Spleen (tissue), 13 donors: ENCODE measurements at places on chromosomes 1 and 21. TPM values are rescaled to one million over a fixed set of nuclear protein-coding genes. Genes with fewer than 3 reads are reported as not detected.

- no peaks in the 10 kb centered on the region for H3K36me3 ChIP-seq
- peak; percentile 73 for DNase-seq
- no peak overlapping the region for H3K27ac ChIP-seq
- H3K4me3 ChIP-seq, result peak overlapping the region; percentile 36
These were observed 38.2 kb downstream of the H3-3A start for GRCh38 chr1:226100436-226101391.

DNA sequence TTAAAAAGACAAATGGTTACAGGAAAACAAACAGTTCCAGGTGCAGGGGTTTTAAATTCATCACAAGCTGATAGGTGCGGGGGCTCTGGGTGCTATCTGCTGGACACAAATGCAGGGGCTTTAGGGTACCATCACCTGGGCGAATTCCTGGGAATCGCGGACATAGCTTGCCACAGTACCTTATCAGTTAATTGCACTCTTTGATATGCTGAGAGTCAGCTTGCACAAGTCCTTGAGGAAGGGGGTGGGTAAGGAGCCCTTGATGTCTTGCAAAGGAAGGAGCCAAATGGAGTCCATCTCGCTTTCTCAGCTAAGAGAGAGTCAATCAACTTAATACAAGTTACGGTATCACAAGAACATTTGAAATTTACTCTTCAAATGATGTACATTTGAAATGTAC is 25.4 kb upstream of the TMEM54 start:
- no peaks in the 10 kb centered on the region for H3K4me1 ChIP-seq
- H3K36me3 ChIP-seq, result no peaks in the 10 kb centered on the region
- peaks cover 46% of the 10 kb centered on the region for H3K27me3 ChIP-seq
- H3K4me3 ChIP-seq, result no peak overlapping the region

- DNase-seq, result no peak
- no peak overlapping the region for H3K27ac ChIP-seq
- H3K4me1 ChIP-seq, result peaks cover 21% of the 10 kb centered on the region
These were observed 50.8 kb upstream of the WNT2B start for GRCh38 chr1:112457955-112458354.

DNA sequence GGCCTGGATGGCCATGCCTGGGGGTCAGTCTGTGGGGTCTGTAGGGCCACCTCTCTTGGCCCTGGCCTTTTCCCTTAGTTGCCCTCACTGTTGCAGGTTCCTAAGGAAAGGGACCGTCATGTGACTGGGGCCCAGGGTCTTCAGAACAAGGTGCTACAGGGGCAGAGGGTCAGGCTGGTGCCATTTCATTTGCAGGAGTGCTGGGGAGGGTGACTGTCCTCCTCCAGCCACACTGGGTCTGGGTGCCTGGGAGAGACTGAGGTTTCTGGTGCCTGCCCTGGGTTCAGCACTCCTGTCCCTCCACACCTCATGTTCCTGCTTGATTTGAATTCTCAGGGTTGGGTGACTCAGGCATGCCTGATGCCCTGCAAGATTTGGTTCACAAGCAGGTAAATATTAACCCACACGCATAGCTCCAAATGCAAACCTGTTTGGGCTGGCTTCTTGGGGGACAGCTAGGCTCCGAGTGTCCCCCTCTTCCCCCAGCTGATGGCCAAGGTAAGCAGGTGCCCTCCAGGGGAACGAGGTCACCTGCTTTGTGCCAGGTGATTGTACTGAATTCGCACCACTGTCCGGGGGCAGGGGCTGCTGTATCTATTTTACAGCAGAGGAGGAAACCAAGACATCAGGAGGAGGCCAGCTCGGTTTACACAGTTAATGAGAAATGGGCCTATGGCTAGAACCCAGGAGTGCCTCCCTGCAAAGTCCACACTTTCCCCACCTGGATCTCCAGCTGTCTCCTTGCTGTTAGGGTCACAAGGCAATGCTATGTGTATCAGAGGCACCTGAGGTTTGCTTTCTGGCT is 20.3 kb downstream of the ARHGEF10L start:
- no peaks in the 10 kb centered on the region for H3K27me3 ChIP-seq
- no peak overlapping the region for H3K4me3 ChIP-seq
- no peak for DNase-seq
- H3K36me3 ChIP-seq, result no peaks in the 10 kb centered on the region
- H3K4me1 ChIP-seq, result peaks cover 13% of the 10 kb centered on the region

GRCh38 chr21:39085843-39086405 is 97.3 kb downstream of the PSMG1 start:
- H3K4me3 ChIP-seq, result no peak overlapping the region
- no peaks in the 10 kb centered on the region for H3K36me3 ChIP-seq
- H3K27ac ChIP-seq, result peak overlapping the region; percentile 94
- no peak for DNase-seq
- no peaks in the 10 kb centered on the region for H3K4me1 ChIP-seq

- no peak overlapping the region for H3K4me3 ChIP-seq
- H3K27me3 ChIP-seq, result peaks cover 11% of the 10 kb centered on the region
- no peaks in the 10 kb centered on the region for H3K4me1 ChIP-seq
- H3K27ac ChIP-seq, result no peak overlapping the region
- no peak for DNase-seq
These were observed 57.5 kb downstream of the CASQ2 start for GRCh38 chr1:115710859-115711624.

- H3K27me3 ChIP-seq, result no peaks in the 10 kb centered on the region
- no peak overlapping the region for H3K27ac ChIP-seq
- no peaks in the 10 kb centered on the region for H3K36me3 ChIP-seq
These were observed 46.7 kb downstream of the PHC2 start for GRCh38 chr1:33384040-33384812.

PLPP3 gene
- 40.3 TPM for total RNA-seq

HMGCS2 gene
- not detected for total RNA-seq

- peak within 1 kb of the TSS; percentile 71 for H3K4me3 ChIP-seq
- H3K36me3 ChIP-seq, result no peaks in the 10 kb centered on the region
- DNase-seq, result peak; percentile 91
- peaks cover 47% of the 10 kb centered on the region for H3K4me1 ChIP-seq
- peak within 1 kb of the TSS; percentile 93 for H3K27ac ChIP-seq
These were observed at the start of gene PLEKHM2 for GRCh38 chr1:15684042-15684461. TSS of gene PLEKHM2 (plus strand) at chr1:15684320. CDS start at chr1:15684559, 239 bp downstream.

ACADM gene
- total RNA-seq, result 74.4 TPM

ATP6V1G3 gene
- not detected for total RNA-seq

RPL22 gene
- total RNA-seq, result 304 TPM

DNA sequence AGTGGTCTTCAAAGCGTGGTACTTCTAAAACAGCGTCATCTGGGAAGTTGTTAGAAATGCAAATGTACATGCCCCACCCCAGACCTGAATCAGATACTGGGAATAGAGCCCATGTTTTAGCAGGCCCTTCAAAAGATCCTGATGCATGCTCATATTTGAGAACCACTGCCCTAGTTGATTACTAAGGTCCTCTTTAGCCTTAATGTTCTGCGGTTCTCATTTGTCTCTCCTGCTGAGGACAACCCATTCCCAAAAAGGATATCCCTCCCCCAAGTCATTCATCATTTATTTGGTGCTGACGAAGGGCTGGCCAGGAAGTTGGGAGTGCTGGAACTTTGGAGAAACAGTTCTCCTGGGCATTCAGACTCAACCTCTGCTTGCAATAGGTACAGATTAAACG is 92.4 kb upstream of the RALGPS2 start:
- no peak for DNase-seq
- no peaks in the 10 kb centered on the region for H3K27me3 ChIP-seq
- no peak overlapping the region for H3K27ac ChIP-seq
- H3K4me3 ChIP-seq, result no peak overlapping the region
- H3K4me1 ChIP-seq, result no peaks in the 10 kb centered on the region
- no peaks in the 10 kb centered on the region for H3K36me3 ChIP-seq

SIM2 gene
- not detected for total RNA-seq

OXCT2 gene
- total RNA-seq, result 1.5 TPM

LAX1 gene
- total RNA-seq, result 16.3 TPM

- no peaks in the 10 kb centered on the region for H3K27me3 ChIP-seq
- peak overlapping the region; percentile 94 for H3K27ac ChIP-seq
- DNase-seq, result peak; percentile 85
- peaks cover 76% of the 10 kb centered on the region for H3K4me1 ChIP-seq
- H3K4me3 ChIP-seq, result no peak overlapping the region
- peaks cover 28% of the 10 kb centered on the region for H3K36me3 ChIP-seq
These were observed 55.9 kb downstream of the CD58 start for GRCh38 chr1:116514708-116515525.

DNA sequence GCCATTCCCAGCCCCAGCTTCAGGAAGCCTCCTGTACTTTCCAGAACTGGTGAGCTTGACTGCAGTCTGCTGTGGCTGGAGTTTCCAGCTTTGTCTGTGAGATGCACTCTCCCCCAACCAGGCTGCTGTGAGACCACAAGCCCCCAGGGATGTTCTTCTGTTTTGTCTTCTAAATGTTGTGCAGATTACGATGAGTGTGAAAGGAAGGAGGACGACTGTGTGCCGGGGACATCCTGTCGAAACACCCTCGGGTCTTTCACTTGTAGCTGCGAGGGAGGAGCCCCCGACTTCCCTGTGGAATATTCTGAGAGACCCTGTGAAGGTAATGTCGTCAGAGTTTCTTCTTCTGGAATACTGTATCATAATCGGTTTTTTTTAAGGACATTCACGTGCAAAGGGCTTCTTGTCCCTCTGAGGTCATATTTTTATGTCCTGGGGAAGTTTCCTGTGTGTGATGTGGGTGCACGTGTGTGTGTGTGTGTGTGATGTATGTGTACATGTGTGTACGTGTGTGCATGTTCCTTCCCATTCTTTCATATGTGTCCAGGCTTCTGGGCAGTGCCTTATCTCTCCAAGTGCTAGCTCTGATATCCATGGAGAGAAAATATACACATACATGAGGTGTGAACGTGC is 49.9 kb downstream of the UMODL1 start:
- H3K4me1 ChIP-seq, result no peaks in the 10 kb centered on the region
- peaks cover 69% of the 10 kb centered on the region for H3K27me3 ChIP-seq
- no peaks in the 10 kb centered on the region for H3K36me3 ChIP-seq
- no peak overlapping the region for H3K4me3 ChIP-seq
- H3K27ac ChIP-seq, result no peak overlapping the region

LYST gene
- 90.5 TPM for total RNA-seq

DNA sequence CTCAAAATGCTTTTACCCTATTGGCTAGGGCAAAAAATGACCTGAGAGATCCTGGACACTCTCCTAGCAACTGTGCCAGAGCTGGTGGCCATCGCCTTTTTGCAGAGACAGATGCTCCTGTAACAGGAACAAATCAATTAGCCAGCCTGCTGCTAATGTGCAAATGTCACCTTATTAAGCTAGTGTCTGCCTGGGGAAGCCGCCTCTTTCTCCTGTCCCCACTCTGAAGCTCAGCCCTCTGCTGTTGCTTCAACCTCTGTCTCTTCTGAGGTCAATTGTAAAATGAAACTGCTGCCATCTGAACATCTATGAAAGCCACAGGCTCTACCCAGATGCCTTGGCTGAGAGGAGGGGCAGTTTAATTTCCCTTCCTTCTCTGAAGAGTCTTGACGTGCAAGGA is 85.5 kb upstream of the CACNA1E start:
- DNase-seq, result no peak
- H3K27me3 ChIP-seq, result no peaks in the 10 kb centered on the region
- H3K36me3 ChIP-seq, result no peaks in the 10 kb centered on the region
- H3K4me1 ChIP-seq, result peaks cover 6% of the 10 kb centered on the region
- peak overlapping the region; percentile 48 for H3K27ac ChIP-seq

SRRM1 gene
- total RNA-seq, result 132 TPM

FCRL5 gene
- total RNA-seq, result 111 TPM

ASCL5 gene
- not detected for total RNA-seq

DNA sequence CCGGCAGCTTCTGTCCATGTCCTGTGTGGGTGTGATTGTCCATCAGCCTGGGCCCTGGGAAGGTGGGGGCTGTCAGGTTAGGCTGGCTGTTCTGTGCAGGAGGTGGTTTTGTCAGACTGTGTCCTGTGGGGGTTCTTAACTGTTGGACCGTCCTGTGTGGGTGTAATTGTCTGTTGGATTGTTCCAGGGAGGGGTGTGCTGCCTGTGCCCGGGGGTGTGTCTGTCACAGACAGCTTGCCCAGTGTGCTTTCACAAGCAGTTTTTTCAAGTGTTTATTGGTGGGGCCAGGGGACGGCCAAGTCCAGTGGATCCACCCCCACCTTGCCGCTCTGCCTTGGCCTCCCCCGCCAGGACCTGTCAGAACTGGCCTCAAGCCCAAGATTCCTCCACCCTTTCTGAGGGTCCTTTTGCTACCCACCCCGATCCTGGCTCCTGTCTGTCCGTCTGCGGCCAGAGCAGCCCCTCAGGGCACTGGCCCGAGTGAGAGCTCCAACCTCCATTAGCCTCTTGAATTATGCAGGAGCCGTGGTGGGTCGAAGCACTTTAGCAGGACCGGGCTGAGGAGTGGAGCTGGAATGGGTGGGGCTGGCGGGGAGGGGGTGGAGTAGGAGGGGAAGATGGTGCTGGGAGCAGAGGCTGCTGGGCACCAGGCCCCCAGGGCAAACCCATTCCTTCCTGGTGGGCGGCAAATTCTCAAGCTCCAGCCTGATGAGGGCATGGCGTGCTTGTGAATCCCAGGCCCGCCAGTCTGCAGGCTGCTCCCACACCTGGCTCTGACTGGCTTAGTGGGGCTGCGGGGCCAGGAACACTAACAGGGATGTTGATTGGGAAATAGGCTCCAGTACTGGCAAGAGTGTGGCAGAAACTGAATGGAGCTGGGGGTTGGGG is 47.2 kb downstream of the PTPRF start:
- no peak overlapping the region for H3K27ac ChIP-seq
- no peak for DNase-seq
- H3K4me1 ChIP-seq, result no peaks in the 10 kb centered on the region
- no peaks in the 10 kb centered on the region for H3K36me3 ChIP-seq
- H3K27me3 ChIP-seq, result no peaks in the 10 kb centered on the region
- H3K4me3 ChIP-seq, result no peak overlapping the region

DNA sequence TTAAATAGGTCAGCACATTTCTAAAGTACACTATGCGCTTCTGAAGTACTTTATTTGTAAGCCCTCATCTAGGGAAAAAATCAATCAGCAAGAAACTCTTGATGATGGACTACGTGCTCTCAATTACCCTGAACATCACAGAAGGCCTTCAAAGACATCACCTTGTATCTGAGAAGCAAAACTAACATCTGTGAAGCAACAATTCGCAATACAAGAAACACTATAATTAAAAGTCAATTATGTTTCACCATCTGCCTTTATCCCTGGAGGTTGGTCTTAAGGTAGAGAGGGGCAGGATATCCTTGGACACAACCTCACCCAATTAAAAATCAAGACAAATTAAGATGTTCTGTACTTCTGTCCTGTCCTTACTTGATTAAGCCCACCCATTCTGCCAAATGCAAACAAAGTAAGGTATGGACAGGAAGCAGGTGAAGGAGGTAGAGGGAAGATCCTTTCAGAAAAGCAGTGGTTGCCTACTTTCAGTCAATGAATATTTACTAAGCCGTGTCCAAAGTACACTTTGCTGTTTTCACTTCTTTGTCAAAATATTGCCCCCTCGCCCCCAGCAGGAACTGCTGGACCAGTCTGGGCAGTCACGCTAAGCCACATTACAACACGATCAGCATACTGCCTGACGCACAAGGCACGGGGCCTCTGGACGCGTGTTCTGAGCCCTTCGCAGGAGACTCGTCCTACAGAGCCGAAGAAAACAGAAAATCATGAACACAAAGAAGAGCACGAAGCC is 887 bp downstream of the SLC19A2 start:
- H3K27ac ChIP-seq, result peak overlapping the region; percentile 89
- peaks cover 35% of the 10 kb centered on the region for H3K4me1 ChIP-seq
- DNase-seq, result no peak

DNA sequence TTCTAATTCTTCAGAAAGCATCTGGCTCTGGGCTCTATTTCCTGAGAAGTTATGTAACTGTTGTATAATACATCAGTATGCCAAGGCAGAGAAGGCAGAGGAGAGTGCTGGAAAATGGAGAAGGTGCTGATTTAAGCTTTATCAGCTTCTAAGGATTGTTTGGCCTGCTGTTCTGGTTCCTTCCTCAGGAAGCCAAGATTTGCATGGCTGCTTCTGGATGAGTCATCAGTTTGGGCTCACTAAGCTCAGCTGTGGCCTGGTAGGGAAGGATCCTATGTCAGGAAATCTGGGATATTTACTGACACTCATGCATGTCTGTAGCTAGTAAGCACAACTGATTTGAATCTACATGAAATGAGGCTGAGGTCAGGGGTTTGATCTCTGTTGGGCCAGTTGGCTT is 73.2 kb upstream of the ADGRL4 start:
- H3K27ac ChIP-seq, result no peak overlapping the region
- no peak for DNase-seq
